ENCODE measurements at places on chromosomes 16 and 17.
A peak's percentile ranks its signal among the peaks of the same experiment; 100 is the strongest.

DNA sequence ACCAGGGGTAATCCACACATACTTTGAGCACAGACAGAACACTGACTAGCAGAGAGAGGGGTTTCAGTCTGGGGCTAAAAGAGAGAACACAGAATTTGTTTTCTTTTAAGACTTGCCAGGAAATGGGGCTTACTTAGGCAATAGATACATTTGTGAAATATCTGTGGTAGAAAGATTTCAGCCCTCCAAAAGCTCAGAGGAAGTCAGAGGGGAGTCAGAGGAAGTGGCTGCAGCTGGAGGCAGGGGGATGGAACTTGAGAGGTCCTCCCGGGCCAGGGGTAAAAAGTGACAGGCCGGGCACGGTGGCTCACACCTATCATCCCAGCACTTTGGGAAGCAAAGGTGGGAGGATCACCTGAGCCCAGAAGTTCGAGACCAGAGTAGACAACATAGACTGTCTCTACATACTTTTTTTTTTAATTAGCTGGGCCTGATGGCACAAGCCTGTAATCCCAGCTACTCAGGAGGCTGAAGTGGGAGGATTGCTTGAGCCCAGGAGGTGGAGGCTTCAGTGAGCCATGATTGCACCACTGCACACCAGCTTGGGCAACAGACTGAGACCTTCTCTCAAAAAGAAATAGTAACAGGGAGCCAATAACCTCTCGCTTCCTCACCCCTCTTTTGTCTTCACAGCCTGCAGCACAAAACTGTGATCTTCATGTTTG lies 49.9 kb downstream of the NLRC5 start:
- DNase-seq = peak; percentile 54

DNA sequence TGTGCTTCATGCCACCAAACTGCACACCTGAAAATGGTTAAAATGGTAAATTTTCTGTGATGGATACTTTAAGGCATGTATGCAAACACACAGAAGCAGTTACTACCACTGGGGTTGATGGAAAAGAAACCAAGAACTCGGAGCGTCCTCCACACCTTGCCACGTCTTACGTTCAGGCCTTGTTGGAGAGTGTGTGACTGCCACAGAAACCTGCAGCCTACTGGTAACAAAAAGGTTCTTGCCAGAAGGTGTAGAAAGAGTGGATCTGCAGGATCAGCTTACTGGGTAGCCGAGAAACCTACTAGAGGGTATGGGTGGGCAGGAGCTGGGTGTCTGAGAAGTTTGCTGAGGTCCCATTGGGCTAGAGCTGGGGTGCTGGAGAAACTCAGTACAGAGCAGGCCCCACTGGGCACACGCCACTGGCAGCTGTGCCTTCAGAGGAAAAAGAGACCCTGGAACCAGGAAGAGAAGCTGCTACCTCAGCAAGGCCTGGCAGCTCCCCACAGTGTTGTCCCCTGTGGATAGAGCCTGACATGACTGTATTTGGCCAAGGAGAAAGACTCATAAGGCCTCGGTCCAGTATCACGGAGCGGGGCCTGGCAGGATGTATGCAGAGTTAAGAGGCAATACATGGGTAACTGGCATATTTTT lies 204.6 kb downstream of the SEC14L1 start:
- peak; percentile 5 for DNase-seq

DNA sequence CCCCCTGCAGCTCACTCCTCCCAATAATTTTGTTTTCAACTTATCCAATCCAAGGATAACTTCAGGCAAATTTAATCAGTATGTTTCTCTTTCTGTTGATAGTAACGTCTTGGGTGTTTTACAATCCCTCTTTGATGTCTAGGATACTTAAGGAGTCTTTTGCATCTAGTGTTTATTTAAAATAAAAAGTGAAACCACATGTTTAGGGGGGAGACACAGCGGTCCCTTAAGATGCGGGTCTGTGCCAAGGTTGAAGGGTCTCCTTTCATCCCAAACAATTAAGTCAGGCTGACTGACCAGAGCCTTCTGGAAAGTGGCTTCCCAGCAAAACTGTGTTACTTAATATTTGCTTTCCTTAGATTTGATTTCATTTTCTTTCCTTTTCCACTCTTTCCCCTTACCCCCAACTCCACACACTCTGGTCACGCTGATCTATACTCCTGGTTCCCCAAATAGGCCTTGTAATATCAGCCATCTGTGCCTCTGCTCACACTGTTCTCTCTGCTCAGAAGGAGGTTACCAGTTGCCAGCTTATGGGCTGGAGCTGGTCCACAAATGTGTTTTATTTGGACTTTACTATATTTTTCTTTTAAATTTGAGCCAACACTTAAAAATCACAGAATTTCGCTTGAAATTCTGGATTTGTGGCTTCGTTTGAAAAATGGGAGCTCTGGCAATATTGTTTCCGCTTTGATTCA lies 11.2 kb downstream of the ANKS4B start:
- DNase-seq = no peak

- peak; percentile 46 for DNase-seq
These were observed 48.4 kb upstream of the KDM8 start for GRCh38 chr16:27154705-27155521.
